ENCODE measurements at places on chromosomes 12 and 14. TPM values are rescaled to one million over a fixed set of nuclear protein-coding genes. Genes with fewer than 3 reads are reported as not detected.

- no peak for DNase-seq
These were observed 51.2 kb upstream of the CAPRIN2 start for GRCh38 chr12:30805959-30806358.

- no peak for DNase-seq
These were observed 2.2 kb downstream of the BLOC1S1 start for GRCh38 chr12:55718015-55718414.

DNA sequence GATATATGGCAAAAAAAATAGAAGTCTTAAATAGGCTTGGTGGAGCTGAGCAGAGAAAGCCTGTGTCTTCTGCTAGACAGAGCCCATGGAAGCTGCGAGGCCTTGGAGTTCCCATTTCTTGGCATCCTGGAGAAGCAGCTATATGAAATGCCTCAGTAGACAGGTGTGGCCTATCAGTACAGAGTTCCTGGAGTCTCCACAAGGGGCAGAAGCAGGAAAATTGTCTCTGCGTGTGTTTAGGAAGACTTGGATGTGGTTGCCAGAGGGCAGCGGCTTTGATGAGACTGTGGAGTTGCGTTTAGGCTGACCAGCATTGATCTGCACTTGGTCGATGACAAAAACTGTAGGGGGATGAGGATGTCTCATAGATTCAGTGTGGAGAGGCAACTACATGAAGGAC is 334.5 kb upstream of the SEL1L start:
- DNase-seq = no peak

GRCh38 chr14:94897082-94897481 is 127.2 kb upstream of the GSC start:
- no peak for DNase-seq

Gene NRIP2
- total RNA-seq = 21.6 TPM

Gene STAC3
- total RNA-seq = 2.2 TPM

Gene GLT1D1
- 24.0 TPM for total RNA-seq

Measured in dorsolateral prefrontal cortex (tissue), 122 donors.